ENCODE measurements at places on chromosomes 3 and 15.

GRCh38 chr3:14487821-14488220 lies 52.3 kb downstream of the GRIP2 start:
- DNase-seq: no peak

GRCh38 chr3:26307192-26307591 lies 315.4 kb upstream of the LRRC3B start:
- no peak for DNase-seq

DNA sequence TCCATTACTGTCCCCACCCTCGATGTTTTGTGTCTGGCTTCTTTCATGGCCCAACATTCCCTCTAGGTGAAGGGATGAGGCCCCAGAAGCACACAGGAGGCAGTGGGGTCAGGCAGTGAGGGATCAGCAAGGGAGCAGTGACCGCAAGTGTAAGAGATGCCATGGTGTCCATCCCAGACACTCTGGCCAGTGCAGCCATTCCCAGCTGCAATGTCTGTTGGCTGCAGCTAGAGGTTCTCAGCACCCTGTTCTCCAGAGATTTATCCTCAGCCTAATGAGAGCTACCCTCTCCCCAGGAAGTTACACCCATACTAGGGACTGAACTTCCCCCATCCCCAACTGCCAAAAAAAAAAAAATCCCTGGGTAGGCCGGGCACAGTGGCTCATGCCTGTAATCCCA lies 40.2 kb downstream of the TRANK1 start:
- peak; percentile 27 for DNase-seq

DNA sequence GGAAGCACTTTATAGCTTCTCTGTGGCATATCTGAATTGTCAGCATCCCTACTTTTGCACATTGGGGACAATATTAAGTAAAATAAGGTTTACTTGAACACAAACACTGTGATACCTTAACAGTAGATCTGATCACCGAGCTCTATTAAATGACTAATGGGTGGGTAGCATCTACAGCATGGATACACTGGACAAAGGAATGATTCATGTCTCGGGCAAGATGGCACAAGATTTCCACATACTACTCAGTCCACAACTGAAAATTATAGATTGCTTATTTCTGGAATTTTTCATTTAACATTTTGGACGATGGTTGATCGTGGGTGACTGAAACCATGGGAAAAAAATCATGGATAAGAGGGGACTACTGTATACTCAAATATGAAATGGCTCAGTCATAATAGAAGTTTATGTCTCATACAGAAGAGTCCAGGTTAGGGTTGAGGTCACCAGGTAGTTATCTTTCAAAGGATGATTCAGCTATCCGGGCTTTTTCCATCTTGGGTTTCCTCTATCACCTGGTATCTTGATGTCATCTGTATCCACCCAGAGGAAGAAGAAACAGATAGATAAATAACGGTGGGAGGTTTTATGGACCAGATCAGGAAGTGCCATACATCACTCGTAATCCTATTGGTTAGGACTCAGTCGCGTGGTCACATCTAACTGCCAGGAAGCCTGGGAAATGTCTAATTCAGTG lies 320.0 kb upstream of the RARB start:
- no peak for DNase-seq

- DNase-seq: no peak
Measured at GRCh38 chr3:98772022-98772421, 8.9 kb downstream of the ST3GAL6 start.

GRCh38 chr3:9100513-9100894 lies 137.2 kb upstream of the RAD18 start:
- no peak for DNase-seq

DNA sequence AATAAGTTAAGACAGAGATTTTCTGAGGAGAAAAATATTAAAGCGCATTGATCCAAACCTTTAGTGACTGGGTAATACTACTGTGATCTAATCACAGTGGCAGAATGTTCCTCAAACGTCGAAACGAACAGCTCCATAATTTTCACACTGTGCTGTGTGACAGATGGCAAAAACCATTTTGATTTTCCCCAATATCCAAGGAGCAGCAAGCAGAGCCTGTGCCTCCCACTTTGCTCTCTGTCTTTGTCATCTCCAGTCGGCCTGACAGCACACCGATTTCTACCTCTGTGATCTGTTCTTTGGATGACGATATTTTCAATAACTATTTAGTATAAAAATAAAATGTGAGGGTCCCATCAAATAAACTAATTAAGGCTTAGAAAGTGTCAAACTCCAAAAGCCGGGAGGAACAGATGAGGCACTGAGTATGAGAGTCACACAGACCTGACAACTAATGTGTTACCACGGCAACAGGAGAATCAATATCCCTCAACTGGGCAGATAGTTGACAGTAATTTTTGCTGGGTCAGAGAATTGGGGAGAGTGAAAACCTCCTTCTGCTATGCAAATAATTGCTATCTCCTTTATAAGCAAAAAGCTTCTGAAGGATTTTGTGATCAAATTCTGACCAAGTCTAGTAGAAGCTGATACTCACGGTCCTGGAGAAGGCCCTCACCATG lies 489.1 kb upstream of the CFAP20DC start:
- DNase-seq: no peak

- DNase-seq: no peak
Measured at GRCh38 chr15:52706091-52706490, 26.9 kb upstream of the ATOSA start.

DNA sequence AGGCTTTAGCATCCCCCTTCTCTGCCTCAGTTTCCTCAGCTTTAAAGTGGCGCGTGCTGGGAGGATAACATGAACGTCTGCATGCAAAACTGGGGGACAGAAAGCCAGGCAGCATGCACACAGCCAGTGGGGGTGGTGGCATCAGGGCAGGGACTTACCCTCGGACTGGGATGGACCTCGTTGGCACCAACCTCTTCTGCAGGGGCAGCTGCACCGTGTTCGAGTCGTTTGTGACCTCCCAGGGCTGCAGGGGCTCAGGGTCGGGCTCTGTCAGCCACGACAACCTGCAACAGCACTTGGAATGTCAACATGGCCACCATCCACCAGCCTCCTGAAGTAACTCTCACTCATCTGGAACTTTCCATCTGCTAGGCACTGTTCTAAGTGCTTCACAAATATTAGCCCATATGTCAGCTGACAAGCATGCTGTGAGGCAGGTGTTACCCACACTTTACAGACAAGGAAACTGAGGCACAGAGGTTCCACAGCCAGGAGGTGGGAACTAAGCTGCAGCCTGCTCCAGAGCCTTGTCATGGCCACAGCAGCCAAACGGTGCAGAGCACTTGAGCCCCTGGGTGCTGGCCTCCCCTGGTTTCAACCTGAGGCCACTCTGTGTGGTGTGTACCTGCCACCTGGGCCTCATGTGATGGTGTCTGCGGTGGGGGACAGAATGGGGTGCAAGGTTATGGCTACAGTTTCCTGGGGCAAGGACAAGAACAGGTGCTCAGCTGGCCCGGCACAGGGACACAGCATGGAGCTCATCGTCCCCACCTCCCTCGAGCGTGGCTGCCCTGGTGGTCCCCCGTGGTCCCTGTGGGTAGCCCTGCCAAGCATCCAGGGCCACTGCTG lies 6.7 kb downstream of the C3orf22 start:
- DNase-seq: no peak

DNA sequence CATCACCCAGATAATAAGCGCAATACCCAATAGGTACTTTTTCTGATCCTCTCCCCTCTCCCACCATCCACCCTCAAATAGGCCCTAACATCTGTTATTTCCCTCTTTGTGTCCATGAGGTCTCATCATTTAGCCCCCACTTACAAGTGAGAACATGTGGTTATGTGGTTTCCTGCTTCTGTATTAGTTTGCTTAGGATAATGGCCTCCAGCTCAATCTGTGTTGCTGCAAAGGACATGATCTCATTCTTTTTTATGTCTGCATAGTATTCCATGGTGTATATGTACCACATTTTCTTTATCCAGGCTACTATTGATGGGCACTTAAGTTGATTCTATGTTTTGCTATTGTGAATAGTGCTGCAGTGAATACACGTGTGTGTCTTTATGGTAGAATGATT lies 165.4 kb downstream of the MBNL1 start:
- DNase-seq: no peak

DNA sequence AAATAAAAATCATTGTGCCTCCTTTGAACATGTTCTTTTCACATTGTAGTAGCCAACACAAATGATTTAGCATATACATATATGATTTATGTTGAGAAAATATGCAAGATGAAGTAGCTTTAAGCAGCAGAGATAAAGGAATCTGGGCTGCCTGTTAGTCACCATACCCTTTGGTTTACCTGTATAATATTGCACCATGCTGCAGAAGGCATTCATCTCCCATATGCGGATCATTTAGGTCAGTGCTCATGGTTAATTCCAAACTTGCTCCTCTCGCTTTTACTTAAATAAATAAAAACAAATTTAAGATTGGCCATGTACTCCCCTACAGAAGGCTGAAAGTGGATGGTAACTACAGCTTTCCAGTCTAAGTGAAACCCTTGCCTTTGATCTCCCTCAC lies 86.7 kb upstream of the TBL1XR1 start:
- no peak for DNase-seq

- DNase-seq: no peak
Measured at GRCh38 chr3:38563886-38564270, 67.7 kb downstream of the EXOG start.
